ENCODE measurements at places on chromosomes 16 and 17.

DNA sequence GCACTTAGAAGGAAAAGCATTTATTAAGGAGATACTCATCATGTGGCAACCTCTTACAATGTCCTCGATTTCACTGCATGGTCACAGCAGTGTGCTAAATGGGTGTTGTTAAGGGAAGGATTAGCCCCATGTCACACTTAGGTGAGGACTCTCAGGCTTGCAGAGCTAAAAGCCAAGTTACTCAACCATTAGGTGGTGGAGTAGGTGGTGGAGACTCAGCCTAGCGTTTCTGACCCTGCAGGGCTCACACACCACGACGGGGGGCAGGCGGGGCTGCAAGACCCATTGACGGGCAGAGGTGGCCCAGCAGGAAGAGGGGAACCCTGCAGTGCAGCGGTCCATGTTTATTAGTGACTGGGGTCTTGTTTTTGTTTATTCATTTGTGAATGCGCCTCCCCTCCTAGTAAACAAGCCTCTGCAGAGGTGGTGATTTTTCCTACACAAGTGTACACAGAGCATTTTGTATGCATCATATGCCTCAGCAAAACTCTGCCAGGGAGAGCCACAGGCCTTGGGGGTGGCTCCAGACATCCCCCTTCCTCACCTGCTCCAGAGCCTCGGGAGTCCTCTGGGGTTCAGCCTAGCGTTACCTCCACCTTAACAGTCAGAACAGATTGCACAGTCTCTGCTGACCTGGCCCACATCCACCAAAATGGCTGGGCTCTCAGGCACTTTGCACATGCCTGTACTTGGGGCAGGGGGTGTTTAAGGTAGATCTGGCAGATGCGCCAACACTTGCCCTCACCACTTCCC is 216.7 kb downstream of the C16orf95 start:
- no peak for DNase-seq

GRCh38 chr17:17576772-17577234 is 14.7 kb downstream of the PEMT start:
- no peak for DNase-seq

DNA sequence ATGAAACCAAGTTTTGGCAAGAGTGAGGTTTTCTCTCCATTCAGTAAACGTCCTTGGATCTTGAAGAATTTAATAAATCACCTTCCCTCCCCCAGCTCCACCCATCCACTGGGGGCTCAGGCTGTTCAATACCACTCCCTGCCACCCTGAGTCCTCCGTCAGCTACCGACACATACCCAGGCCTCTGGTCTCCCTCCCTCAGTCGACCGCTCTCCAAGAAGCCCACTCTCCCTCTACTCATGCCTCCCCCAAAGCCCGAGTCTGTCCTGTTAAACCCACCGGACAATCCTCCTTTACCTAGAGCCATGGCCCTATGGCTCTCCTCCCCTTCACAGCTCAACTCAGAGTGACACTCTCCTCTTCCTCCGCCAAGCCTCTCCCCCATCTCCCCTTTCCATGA is 19.7 kb upstream of the SLC4A1 start:
- DNase-seq, result no peak

DNA sequence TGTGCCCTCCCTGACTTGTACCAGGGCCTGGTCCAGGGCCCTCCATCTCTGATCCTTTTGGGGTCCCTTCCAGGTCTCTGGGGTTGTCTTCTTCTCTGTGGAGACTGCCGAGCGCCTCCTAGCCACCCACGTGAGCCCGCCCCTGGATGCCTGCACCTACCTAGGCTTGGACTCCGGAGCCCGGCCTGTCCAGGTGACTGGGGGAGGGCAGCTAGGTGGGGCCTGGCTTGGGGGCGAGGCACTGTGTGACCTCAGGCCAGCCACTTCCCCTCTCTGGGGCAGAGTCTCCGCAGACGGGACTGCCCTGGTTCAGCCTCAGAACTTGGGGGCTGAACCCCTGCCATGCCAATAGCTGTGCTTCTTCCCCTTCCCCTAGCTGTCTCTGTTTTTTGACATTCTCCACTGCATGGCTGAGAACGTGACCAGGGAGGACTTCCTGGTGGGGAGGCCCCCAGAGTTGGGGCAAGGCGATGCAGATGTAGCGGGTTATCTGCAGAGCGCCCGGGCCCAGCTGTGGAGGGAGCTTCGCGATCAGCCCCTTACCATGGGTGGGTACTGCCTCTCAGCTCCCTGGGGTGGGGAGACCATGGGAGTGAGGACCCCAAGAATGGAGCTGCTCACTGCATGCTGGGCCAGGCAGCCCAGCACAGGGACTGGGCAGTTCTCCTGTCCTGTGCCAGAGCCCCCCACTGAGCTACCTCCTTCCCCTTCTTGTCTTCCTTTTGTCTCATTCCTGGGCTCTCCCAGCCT is 14.6 kb downstream of the FCSK start:
- DNase-seq, result no peak

DNA sequence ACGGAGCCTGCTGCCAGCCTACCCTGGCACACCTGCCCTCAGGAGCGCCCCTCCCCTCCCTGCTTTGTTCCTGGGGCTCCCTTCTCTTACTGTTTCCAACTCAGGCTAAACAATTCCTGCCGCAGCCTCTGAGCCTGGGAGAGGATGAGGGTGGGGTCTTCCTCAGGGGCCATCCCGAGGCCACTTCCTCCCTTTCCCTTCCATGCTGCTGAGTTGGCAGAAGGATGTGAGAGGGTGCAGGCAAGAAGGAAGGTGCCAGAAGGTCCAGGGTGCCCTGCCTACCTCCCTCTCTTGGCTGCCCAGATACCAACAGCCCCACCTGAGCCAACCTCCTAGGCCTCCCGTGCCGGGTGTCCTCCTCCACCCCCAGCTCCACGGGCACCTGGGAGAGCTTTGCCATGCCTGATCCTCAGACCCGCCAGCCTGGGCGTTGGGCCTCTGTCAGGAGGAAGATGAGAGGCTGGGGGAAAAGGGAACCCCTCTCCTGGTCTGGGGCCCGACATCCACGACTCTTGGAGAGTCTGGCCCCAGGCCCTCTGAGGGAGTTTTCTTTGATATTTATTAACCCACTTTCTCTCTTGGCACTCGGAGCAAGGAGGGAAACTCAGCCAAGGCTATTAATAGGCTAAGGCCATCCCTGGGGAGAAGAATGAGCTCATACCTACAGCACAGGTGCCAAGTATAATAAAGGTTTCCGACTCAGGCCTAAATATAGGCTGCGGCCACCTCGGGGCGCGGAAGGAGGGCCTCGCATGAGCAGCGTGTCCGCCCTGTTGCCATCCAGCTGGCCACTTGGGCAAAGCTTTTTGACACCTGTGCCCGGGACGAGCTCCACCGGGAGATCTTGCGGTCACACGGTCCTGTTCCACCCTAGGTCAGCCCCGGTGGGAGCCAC is 232.0 kb downstream of the ENGASE start:
- DNase-seq, result no peak

GRCh38 chr17:67707442-67707841 is 10.3 kb upstream of the NOL11 start:
- DNase-seq, result no peak

- DNase-seq, result no peak
Measured at GRCh38 chr16:35252356-35252936, 1793.0 kb downstream of the TP53TG3F start.

- DNase-seq, result no peak
Measured at GRCh38 chr17:82318169-82318498, 726 bp upstream of the CD7 start.

GRCh38 chr16:1915732-1916639 is 2.2 kb downstream of the HS3ST6 start:
- DNase-seq, result no peak

GRCh38 chr17:75160211-75160610 is 5.9 kb upstream of the JPT1 start:
- no peak for DNase-seq

DNA sequence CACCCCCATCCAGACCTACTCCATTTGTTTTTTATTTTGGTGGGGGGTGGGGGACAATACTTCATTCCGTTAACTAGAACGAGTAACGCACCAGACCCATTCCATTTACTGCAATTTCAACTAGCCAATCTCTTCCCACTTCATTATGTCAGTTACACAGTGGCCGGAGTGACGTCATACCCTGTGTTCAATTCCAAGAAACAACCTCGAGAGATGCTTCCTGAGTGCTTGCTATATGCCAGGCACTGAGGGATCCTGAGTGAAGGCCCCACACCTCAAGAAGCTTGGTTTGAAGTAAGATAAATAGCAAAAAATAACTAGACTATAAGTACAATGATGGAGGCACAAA is 9.1 kb upstream of the SIAH1 start:
- DNase-seq, result no peak

Data from fibroblast of gingiva (primary cell).